Cardiac muscle cell (in vitro differentiated cells and primary cell): ENCODE measurements at places on chromosomes 4 and X. TPM values are rescaled to one million over a fixed set of nuclear protein-coding genes. Genes with fewer than 3 reads are reported as not detected.

DNA sequence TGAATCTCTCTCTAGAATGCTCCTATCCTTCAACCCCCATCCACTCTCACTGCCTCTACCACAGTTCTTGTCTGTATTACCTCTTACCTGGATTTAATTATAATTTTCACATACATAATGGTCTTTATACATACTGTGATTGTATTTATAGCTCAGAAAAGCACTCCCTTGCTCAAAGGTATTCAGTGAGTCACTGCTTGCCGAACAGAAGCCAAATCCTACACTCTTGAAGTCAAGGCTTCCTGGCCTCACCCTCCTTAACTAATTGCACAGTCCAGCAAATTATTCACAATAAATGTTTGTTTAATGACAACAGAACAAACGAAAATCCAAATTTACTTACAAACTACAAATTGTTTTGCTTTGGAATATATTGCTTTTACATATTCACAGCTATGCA lies 159.5 kb downstream of the KLHL13 start:
- peak; percentile 1 for DNase-seq
- no peak overlapping the region for H3K27ac ChIP-seq
- H3K36me3 ChIP-seq: no peaks in the 10 kb centered on the region

DNA sequence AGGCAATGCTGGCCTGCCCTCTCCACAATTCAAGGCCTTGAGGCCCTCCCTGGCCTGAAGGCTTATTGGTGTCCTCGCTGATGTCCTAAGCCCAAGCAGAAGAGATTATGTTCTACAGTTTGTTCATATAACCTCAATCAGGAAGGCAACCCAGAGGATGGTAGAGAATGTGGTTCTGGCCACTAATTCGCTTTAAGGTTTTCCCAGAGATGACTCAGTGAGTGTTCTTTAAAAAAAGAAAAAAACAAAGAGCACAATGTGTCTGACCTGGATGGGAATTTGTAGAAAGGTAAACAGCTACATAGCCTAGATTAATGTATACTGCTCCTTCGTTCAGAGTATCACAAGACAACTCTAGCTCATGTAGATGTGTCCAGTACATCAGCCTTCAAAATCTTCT lies 66.0 kb downstream of the MANBA start:
- no peak for DNase-seq
- no peak overlapping the region for H3K4me3 ChIP-seq
- H3K27me3 ChIP-seq: no peaks in the 10 kb centered on the region

- H3K27me3 ChIP-seq: no peaks in the 10 kb centered on the region
- no peaks in the 10 kb centered on the region for H3K4me1 ChIP-seq
- DNase-seq: peak; percentile 12
- H3K4me3 ChIP-seq: peak overlapping the region; percentile 44
- no peaks in the 10 kb centered on the region for H3K36me3 ChIP-seq
- H3K27ac ChIP-seq: no peak overlapping the region
Measured at GRCh38 chrX:155880586-155881157, 473 bp upstream of the VAMP7 start.

- no peak overlapping the region for H3K4me3 ChIP-seq
- no peak overlapping the region for H3K27ac ChIP-seq
- H3K27me3 ChIP-seq: no peaks in the 10 kb centered on the region
- no peak for DNase-seq
Measured at GRCh38 chr4:182862921-182863320, 54.3 kb downstream of the DCTD start.

GRCh38 chrX:133859860-133860259 lies 125.5 kb downstream of the GPC3 start:
- DNase-seq: peak; percentile 85
- no peaks in the 10 kb centered on the region for H3K27me3 ChIP-seq
- H3K4me1 ChIP-seq: no peaks in the 10 kb centered on the region
- no peak overlapping the region for H3K4me3 ChIP-seq
- no peaks in the 10 kb centered on the region for H3K36me3 ChIP-seq

Gene ADH5
- 148 TPM in 2 replicates for total RNA-seq

Gene ATOH1
- total RNA-seq: 0.14 TPM in 1 of 2 replicates, not detected in the other

Gene ETNPPL
- 0.51 and 0.85 TPM in 2 replicates for total RNA-seq

GRCh38 chr4:10403633-10404445 lies 53.4 kb downstream of the ZNF518B start:
- H3K4me1 ChIP-seq: peaks cover 10% of the 10 kb centered on the region
- H3K27me3 ChIP-seq: no peaks in the 10 kb centered on the region
- DNase-seq: peak; percentile 57

GRCh38 chr4:140826701-140827027 lies 70.5 kb upstream of the TBC1D9 start:
- H3K4me3 ChIP-seq: no peak overlapping the region
- no peaks in the 10 kb centered on the region for H3K4me1 ChIP-seq
- no peaks in the 10 kb centered on the region for H3K27me3 ChIP-seq

GRCh38 chrX:120824021-120824420 lies 51.6 kb downstream of the CT47B1 start:
- no peak overlapping the region for H3K4me3 ChIP-seq
- H3K27me3 ChIP-seq: no peaks in the 10 kb centered on the region
- no peak overlapping the region for H3K27ac ChIP-seq
- H3K36me3 ChIP-seq: no peaks in the 10 kb centered on the region
- H3K4me1 ChIP-seq: no peaks in the 10 kb centered on the region
- DNase-seq: no peak

DNA sequence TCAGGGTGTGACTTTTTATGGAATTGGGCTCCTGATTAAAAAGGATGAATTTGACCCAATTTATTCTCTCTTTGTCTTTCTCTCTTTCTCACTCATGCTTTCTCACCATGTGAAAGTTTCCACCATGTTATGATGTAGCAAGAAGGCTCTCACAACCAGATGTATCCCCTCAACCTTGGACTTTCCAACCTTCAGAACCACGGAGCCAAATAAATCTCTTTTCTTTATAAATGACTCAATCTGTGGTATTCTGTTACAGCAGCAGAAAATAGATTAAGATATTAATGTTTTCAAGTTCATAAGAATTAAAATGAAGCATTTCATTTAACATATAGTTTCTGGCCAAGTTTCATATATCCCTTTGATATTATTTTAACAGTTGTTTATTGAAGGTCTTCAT lies 698.5 kb downstream of the TRAM1L1 start:
- no peaks in the 10 kb centered on the region for H3K36me3 ChIP-seq
- H3K4me1 ChIP-seq: no peaks in the 10 kb centered on the region
- H3K4me3 ChIP-seq: no peak overlapping the region
- H3K27ac ChIP-seq: no peak overlapping the region
- H3K27me3 ChIP-seq: no peaks in the 10 kb centered on the region

Gene LAP3
- total RNA-seq: 53.4 and 82.6 TPM in 2 replicates

GRCh38 chr4:123340381-123340701 lies 56.3 kb upstream of the SPRY1 start:
- no peaks in the 10 kb centered on the region for H3K27me3 ChIP-seq
- no peak overlapping the region for H3K27ac ChIP-seq
- H3K36me3 ChIP-seq: no peaks in the 10 kb centered on the region
- DNase-seq: peak; percentile 83
- H3K4me1 ChIP-seq: no peaks in the 10 kb centered on the region

GRCh38 chrX:152819266-152819665 lies 11.3 kb downstream of the CETN2 start:
- no peaks in the 10 kb centered on the region for H3K36me3 ChIP-seq
- H3K4me3 ChIP-seq: no peak overlapping the region
- H3K27me3 ChIP-seq: peaks cover 7% of the 10 kb centered on the region
- no peak overlapping the region for H3K27ac ChIP-seq

DNA sequence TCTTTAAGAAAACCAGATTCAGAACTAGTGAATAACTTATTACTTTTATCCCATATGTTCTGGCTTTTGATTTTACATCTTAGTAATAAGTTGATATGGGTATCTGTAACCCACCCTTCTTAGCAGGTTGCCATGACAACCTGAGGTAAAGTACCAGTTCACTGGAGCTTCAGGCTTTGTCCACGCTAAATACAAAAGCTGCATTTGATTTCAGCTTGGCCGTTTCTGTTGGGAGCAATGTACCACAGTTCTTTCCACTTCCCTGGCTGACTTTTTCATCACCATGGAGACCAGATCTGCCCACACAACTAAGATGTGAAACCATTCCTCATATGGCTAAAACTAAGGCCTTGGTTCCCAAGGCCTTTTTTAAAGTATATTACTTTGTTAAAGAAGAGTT lies 26.1 kb downstream of the KLHL34 start:
- H3K4me1 ChIP-seq: no peaks in the 10 kb centered on the region
- H3K36me3 ChIP-seq: no peaks in the 10 kb centered on the region
- DNase-seq: no peak

GRCh38 chrX:137548261-137548660 lies 17.7 kb upstream of the ZIC3 start:
- H3K27me3 ChIP-seq: peaks cover 95% of the 10 kb centered on the region
- H3K36me3 ChIP-seq: no peaks in the 10 kb centered on the region
- H3K4me3 ChIP-seq: no peak overlapping the region
- no peak overlapping the region for H3K27ac ChIP-seq
- no peak for DNase-seq
